ENCODE measurements at places on chromosomes 11 and 22.

GRCh38 chr22:27874764-27875163 lies 44.3 kb downstream of the PITPNB start:
- no peak for DNase-seq

DNA sequence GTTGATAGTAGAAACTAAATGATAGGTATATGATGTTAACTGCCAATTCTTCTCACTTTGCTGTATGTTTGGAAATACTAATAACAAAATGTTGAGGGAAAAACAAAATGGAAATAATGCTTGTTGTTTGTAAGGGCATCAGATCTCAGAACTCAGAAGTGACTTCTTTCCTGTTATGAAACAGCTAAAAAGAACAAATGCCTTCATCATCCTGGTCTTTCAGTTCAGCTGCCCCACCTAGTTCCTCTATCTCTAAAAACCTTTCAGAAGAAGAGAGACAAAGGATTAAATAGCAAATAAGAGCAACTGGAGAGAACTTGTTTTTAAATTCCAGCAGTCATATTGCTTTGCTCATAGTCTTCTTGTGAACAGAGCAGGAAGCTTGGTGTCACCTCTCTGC lies 345.3 kb upstream of the NCAM1 start:
- no peak for DNase-seq

DNA sequence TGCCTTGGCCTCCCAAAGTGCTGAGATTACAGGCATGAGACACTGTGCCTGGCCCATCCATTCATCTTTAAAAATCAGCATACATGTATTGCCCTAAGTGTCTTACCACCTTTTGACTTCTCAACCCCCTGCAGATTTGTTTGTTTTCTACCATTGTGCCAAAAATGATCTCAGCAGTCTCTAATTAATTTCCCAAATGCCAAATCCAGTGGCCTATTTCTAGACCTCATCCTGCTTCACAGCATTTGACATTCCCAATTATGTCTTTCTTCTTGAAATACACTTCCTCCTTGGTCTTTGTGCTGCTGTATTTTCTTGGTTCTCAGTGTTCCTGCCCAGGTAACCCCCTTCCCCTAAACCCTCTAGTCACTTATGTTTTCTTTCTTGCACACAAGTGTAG lies 46.0 kb upstream of the GRAMD1B start:
- no peak for DNase-seq

DNA sequence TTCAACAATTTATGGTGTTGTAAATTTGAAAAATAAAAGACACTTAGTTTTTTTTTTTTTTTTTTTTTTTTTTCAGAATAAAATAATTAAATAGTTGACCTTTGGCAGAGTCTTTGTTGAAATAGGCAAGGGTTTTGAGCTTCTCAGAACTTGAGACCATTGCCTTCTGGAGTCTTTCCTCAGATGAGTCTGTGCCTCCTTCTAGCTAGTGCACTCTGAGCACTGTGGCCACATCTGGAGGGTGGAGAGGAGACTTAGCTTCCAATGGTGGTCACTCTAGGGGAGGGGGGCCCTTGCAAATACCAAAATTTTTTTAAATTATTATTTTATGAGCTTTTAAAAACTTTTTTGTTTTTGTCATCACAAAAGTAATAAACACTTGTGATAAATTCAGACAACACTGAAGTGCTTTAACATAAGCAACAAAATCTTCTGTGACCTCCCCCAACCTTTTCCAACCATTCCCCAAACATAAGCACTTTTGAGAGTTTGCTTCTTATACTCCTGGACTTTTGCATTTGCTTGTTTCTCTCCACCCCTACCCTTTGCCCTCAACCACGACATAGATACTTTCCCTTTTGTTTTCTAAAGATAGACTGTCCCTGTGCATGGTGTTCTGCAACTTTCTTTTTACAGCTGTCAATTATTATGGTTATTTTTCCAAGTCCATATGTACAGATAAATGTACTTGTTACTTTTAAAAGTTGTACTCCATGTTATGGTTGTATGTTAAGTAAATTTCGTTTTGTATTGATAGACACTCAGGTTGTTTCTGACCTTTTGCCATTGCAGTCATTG lies 41.1 kb downstream of the BMAL1 start:
- no peak for DNase-seq

DNA sequence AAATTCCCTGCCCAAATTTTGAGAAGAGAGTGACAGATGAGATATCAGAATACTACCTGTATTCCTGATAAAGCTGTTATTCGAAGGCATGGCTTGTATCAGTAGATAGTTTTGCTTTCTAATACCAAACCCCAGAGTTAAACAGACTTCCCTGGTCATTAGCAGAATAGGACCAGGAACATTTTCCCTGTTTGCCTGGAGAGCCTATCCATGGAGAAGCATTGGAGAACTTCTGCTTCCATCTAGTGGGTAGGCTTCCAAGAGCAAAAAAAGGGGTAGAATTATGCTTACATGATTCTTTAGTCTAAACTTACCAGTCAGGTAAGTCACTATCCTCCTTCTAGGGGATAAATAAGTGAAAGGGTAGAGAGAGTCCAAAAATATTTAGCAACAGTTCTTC lies 14.2 kb downstream of the PDE3B start:
- no peak for DNase-seq

DNA sequence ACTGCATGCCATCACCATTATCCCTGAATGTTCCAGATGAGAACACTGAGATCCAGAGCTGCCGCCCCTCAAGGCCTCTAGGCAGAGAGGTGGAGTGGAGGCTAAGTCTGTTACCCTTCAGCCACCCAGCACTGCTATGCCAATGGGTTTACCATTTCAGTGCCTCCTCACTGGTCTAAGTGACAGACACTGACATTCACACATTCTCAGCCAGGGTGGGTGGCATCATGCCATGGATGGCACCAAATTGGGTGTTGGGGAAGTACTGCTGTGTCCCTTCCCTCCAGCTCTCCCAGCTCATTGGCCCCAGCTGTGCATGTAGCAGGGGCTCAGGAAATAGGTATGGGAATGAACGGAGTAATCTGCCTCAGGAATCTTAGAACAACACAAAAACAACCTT lies 96.8 kb upstream of the PLET1 start:
- no peak for DNase-seq

DNA sequence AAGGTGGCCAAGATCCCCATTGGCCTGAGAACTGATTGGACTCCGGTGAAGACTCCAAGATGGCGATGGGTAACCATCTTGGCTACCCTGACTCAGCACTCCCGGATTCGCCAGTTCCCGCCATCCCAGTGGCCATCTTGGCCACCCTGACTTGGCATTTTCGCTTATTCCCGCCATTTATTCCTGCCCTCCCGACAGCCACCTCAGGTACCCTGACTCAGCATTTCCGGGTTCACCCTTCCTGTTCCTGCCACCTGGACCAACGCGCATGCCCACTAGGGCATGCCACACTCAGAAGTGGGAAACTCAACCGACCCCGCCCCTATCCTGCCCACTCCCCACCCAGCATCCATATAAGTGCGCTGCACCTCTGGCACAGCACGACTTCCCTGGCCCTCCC lies 7.8 kb downstream of the OR8K5 start:
- DNase-seq: no peak

Data from NCI-H2029 (cell line).